ENCODE measurements at places on chromosomes 16 and 17. TPM values are rescaled to one million over a fixed set of nuclear protein-coding genes. Genes with fewer than 3 reads are reported as not detected.

CCDC144A gene
- 2.0 TPM for total RNA-seq

DNA sequence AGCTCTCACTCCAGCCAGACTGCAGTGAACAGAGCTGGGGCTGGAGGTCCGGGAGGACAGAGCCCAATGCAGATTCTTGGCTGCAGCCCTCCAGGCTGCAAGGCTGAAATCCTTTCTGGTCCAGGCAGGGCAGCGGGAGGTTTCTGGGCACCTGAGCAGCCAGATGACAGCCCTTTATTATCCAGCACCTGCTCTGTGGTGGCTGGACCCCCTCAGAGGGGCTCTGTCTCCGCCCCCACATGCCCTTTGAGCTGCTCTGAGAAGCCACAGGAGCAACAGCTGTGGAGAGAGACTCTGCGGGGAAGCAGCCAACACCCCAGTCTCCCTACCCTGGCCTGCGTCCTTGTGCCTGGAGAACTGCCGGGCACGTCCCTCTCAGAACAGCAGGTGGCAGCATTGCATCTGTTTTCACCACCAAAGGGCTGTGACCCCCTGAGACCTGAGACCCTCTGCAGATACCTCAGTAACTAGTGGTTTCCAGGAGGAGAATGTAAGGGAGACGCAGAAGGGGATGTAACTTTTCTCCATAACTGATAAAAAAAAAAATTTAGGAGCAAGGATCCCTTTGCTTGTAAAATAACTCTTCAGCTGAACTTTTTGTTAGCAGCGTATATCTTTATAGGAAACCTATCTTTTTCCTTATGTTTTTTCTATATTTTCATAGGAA, 3.7 kb upstream of the CNP start:
- peak; percentile 63 for DNase-seq

GRCh38 chr17:71163121-71163812, 957.6 kb upstream of the SOX9 start:
- no peak for DNase-seq

- no peak for DNase-seq
Observed at GRCh38 chr16:74997042-74997491, 1.8 kb upstream of the ZNRF1 start.
